ENCODE measurements at places on chromosomes 13 and 19.
A peak's percentile ranks its signal among the peaks of the same experiment; 100 is the strongest.

- no peak for DNase-seq
Measured at GRCh38 chr13:98915563-98915962, 62.3 kb downstream of the DOCK9 start.

- peak; percentile 96 for DNase-seq
Measured at GRCh38 chr19:639253-640160, at the start of gene FGF22. TSS of gene FGF22 (plus strand) at chr19:639879. CDS start at chr19:639926, 47 bp downstream.

GRCh38 chr19:290372-291005, 714 bp downstream of the PLPP2 start:
- no peak for DNase-seq

DNA sequence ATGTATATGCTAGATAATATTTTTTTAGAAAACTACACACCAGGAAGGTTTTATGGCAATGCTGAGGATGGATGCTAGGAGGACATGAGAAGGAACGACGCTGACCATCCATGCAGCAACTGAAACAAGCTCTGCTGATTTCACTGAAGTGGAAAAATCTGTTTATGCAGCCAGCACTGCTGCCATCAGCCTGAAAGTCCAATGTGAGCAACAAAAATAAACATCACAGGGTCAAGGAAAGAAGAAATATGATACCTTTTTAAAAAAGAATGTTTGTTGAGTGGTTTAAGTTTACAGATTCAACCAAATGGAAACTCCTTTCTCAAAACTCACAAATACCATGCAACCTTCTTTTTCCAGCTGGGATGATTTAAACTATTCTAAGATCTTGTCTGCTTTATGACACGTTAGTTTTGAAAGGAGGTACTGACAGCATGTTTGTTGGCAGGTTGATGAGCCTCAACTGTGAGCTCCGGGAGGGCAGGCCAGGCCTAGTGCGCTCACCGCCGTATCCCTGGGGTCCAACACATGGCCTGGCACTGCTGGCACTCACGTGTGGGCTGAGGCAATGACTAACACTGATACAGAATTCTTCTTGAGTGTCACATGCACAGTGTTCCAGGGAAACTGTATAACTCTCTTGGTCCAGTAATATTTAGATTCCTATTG, 46.8 kb downstream of the LATS2 start:
- DNase-seq, result no peak

GRCh38 chr13:34675626-34676025, 266.4 kb upstream of the NBEA start:
- DNase-seq, result no peak
